ENCODE measurements at places on chromosomes 5 and 9.

DNA sequence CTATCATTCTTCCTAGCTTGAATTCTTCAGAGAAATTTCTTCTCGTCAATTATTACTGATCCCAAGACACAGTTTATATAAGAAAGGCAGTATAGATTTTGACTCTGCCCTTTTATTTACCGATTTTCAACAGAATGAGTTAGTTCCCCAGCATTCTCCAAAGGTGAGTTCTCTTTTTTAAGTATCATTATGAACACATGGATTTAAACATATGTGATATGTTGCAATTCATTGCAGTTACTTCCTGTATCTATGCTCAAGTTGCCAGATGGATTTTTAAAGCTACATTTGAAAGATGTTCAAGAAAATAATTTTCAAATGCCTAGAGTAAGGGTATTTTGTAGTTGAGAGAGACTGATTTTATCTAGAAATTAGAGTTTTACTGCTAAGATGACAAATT, 8.4 kb downstream of the WDR41 start:
- DNase-seq = no peak

DNA sequence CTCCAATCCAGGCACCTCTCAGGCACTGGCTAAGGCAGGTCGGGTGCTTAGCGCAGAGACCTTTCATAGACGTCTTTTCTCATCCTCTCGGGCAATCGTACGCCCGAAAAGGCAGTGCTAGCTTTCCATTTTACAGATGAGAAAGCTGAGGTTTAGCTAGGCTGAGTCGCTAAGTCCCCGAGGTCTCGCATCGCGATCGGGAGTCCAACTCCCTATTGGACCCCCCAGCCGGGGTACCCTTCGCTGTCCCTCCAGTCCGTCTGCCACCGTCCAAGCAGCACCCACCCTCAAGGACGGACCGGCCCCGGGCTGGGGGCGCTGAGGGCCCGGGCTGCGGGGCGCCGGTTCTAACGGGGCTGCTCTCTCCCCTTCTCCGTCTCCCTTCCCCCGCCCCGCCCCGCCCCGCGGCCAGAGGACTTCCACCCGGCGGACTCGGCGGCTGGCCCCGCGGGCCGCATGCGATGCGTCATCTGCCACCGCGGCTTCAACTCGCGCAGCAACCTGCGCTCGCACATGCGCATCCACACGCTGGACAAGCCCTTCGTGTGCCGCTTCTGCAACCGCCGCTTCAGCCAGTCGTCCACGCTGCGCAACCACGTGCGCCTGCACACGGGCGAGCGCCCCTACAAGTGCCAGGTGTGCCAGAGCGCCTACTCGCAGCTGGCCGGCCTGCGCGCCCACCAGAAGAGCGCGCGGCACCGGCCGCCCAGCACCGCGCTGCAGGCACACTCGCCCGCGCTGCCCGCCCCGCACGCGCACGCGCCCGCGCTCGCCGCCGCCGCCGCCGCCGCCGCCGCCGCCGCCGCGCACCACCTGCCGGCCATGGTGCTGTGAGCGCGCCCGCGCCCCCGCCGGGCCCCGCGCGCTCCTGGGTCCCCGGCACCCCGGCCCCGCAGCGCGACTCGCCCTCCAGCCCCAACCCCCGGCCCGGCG, 12.5 kb upstream of the EXOSC2 start:
- peak; percentile 69 for DNase-seq

DNA sequence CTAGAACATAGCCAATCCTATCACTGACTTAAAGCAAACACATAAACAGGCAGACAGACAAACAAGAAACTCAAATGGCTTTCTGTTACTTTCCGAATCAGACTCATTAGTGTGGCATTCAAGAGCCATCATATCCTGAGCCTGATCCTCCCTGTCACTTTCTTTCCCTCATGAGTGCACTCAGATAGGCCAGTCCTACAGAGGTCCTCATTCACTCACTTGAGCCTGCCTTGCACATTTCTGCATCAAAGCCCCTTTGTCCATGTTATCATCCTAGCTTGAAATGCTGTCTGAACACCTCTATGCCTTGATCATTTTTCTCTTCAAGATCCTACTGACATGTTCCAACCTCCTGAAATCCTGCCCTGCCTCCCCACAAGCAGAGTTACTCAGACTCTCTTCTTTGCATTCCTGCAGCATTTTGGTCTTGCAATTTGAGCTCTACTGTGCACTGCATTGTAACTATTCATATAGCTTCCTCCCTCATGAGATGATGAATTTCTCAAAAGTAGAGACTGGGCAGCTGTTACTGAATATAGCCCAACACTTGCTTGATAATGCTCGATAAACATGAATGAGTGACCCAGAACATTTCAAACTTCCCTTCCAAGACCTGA, 126.9 kb downstream of the PALM2AKAP2 start:
- no peak for DNase-seq

DNA sequence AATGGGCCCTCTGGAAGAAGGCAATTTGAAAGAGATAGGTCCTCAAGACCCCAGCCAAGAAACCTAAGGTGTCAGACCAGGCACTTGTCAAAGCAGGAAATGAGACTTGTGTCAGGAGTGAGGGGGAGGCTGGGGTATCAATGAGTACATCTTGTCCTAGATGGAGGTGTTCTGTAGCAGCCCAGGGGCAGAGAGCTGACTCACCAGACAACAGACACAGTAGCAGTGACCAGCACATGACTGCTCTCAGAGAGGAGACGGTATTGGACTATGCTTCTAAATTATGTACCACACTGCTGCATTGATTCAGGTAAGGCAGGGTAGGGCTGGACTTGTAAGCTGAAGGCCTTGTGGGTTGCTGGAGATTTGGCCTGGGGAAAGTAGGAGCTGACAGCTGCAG, 551.2 kb upstream of the KLF4 start:
- DNase-seq = no peak

DNA sequence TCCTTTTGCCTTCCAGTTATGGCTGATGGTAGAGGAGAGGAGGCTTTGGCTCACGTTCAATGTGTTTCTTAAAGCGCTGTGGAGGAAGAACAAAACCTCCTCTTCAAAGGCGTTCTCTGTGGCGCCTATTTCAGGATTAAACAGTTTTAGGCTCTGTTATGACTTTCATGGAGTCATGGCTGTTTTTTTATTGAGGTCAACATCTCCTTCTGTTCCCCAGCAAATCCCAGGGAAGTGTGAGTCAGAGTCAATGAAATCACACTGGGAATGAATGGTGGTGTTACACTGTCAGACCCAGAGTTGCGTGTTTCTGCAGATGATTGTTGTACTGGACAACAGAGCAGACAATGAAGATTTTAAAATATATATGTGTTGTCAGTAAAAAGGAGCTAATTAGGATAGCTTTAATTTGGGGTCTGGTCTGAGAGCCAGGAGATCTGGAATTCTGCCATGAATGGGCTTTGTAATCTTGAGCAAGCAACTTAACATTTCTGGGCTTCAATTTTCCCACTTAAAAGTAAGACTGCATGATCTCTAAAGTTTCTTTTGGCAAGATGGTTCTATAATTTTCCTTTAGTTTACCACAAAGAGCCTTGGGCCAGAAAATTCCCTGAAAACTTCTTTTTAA, 240.7 kb downstream of the CSNK1G3 start:
- no peak for DNase-seq

DNA sequence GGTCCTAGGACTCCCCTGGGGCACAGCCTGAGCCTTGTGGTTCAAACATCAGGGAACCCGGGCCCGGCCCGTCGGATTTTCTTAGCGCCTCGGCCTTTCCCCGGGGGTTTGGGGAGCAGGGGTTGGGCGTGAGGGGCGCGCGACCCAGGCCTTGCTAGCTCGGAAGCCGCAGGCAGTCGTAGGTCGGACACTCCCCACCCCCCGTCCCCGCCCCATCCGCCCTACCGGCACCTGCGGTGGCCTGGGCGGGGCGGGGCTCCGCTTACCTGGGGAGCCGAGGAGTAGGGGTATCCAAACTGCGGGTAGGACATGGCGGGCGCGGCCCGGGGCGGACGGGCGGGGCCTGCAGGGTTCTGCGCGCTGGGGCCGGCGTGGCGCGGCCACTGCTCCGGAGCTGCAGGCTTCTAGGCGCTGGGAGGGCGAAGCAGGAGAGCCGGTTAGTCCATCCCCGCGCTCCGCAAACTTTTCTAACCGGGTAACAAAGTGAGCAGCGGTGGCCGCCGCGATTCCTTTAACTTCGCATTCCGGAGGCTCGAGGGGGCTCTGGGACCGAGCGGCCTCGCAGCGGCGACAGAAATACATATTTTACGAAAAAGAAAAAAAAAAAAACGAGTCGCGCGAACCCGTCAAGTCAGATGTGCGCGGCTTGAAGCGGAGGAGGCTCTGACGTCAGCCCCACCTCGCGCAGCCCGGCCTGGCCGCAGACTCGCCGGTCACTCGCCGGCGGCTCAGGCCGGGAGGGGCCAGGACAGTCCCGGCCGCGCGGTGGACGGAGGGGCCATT, at the start of gene IRX4:
IRX4 (minus strand) TSS at position 589 of the 783 bp plus-strand sequence; CDS start at position 311, 278 bp downstream.
- no peak for DNase-seq

DNA sequence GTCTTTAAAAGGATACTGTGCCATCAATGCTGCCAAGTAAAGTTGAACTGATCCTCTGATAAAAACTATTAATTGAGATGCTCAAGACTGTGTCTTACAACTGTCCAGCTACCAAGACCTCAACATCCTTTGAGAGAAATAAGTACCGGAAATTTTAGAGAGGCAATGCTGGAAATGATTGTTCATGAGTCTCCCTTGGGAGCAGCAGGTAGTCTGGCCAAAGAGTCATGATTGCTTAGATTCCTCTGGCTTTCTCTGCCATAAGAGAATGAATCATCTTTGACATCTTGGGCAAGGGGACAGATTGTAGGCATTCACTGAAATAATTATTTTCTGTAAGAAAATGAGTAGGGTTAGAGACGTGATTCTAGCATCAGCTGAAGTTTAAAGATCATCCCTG, 466.6 kb upstream of the DAB2 start:
- no peak for DNase-seq

- DNase-seq = no peak
Measured at GRCh38 chr5:54463713-54464112, 8.2 kb downstream of the HSPB3 start.

DNA sequence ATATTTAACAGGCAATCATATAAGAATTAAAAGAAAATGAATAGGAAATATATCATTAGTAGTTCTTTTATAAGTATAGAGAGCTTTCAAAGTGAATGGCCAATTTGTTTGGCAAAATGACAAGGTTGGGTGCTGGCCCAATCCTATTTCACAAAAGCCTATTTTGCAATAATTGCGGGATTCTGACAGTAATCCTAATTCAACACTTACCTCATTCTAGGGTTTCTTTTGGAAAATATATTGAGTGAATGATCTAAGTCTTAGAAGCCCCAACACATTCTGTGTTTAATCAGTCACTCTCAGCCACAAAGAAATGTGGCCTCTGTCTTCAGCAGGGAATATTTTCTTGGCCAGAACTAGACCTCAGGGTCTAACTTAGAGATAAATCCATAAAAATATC, 835.9 kb upstream of the ZNF608 start:
- DNase-seq = no peak

GRCh38 chr5:149711338-149711737, 18.8 kb upstream of the PPARGC1B start:
- DNase-seq = no peak

DNA sequence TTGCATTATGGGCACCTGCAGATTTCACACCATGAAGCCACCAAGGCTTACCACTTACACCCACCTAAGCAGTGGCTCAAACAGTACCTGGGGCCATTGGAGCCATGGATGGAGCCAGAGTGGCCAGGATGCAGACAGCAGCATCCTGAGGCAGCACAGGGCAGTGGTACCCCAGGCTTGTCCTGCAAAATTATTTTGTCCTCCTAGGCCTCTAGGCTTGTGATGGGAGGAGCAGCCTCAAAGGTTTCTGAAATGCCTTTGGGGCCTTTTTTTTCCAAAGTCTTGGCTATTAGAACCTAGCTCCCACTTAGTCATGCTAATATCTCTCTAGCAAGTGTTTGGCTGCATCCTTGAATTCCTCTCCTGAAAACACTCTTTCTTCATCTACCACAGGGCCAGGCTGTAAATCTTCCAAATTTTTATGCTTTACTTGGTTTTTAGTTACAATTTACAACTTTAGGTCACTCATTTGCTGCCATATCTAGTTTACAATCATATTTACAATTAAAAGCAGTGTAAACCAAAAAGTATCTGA, 15.7 kb downstream of the TMC1 start:
- no peak for DNase-seq

DNA sequence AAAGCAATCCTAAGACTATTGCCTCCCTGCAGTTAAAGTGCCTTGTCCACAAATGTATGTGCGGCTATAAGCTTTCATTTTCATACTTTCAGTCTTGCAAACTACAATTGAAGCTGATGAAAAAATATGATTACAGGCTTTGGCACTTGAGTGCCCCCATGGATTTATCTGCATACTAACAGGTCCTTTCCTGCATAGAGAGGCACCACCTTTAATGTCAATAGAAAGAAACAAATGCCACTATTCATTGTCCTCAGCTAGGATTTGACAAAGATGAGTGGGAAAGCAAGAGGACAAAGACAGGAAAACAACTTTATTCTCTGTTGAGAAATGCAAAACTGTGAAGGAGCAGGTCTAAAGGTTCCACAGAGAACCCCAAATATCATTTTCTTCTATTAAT, 125.7 kb upstream of the PTGER4 start:
- no peak for DNase-seq

DNA sequence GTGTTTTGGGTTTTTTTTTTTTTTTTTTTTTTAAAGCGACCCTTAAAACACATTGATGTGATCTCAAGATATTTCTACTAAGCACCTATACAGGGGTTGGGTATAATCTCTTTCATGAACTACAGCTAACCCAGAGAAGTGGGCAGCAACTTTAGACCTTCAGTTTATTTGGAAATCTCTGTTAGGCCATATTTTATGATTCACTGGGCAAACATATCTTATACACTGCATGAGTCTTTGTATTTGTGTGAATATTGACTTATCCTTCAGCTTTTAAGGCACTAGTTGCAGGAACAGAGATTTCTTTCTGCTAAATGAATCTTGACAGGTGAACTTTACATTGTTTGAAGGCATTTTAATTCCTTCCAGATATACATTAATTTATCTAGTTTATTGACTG, 194.4 kb downstream of the ARRDC3 start:
- DNase-seq = no peak

- DNase-seq = no peak
Measured at GRCh38 chr9:6219981-6220380, 4.4 kb downstream of the IL33 start.

- DNase-seq = no peak
Measured at GRCh38 chr5:76331126-76331525, 72.0 kb upstream of the IQGAP2 start.

DNA sequence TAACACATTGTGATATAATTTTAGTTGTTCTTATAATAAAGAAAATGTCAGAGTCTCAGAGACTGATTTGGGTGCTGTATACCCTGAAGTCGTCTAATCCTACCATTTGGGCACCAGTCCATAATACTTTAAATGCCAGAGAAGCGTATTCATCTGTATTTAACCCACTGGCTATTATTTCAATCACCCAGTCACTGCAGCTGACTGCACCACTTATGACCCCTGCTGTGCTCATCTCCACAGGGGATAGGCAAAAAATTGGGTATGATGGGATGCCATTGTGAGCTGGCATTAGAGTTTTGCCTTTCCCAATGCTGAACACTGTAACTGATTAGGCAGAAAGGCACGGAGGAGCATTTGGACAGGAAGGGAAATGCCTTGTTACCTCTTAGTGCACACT, 599.7 kb downstream of the CAAP1 start:
- DNase-seq = no peak

All from CD4-positive, alpha-beta T cell treated with Interferon gamma for 1 hour (primary cell).